ENCODE measurements at places on chromosomes 7 and 10. TPM values are rescaled to one million over a fixed set of nuclear protein-coding genes. Genes with fewer than 3 reads are reported as not detected.

OR2A12 gene
- not detected for total RNA-seq

EGR2 gene
- total RNA-seq: 0.75 TPM

PRR15 gene
- total RNA-seq: not detected

CLIP2 gene
- total RNA-seq: 26.6 TPM

AMZ1 gene
- 12.3 TPM for total RNA-seq

PTN gene
- 8.0 TPM for total RNA-seq

TUBB8 gene
- not detected for total RNA-seq

CLDN4 gene
- 0.32 TPM for total RNA-seq

IFIT1B gene
- total RNA-seq: not detected

ZNF804B gene
- total RNA-seq: not detected

HIBADH gene
- total RNA-seq: 50.6 TPM

AOC1 gene
- total RNA-seq: not detected

AASS gene
- 8.0 TPM for total RNA-seq

BRAT1 gene
- total RNA-seq: 24.1 TPM

GCK gene
- 0.39 TPM for total RNA-seq

ZNF736 gene
- total RNA-seq: 5.4 TPM

OR2A2 gene
- not detected for total RNA-seq

FOXI2 gene
- not detected for total RNA-seq

CNNM1 gene
- 4.4 TPM for total RNA-seq

COL13A1 gene
- 40.2 TPM for total RNA-seq

GHRHR gene
- not detected for total RNA-seq

SP8 gene
- total RNA-seq: not detected

PAX4 gene
- total RNA-seq: not detected

LRGUK gene
- 0.10 TPM for total RNA-seq

SCIN gene
- total RNA-seq: 0.63 TPM

ZP3 gene
- 26.8 TPM for total RNA-seq

HELLS gene
- total RNA-seq: 53.5 TPM

BTRC gene
- 23.8 TPM for total RNA-seq

RTKN2 gene
- 3.5 TPM for total RNA-seq

CPXM2 gene
- total RNA-seq: not detected

TAS2R4 gene
- total RNA-seq: not detected

CTAGE8 gene
- not detected for total RNA-seq

TUBAL3 gene
- not detected for total RNA-seq

IL15RA gene
- 1.00 TPM for total RNA-seq

ELMO1 gene
- total RNA-seq: not detected

PTPRE gene
- total RNA-seq: not detected

C1GALT1 gene
- 43.8 TPM for total RNA-seq

PCGF6 gene
- 8.3 TPM for total RNA-seq

NEBL gene
- total RNA-seq: not detected

ACSM6 gene
- not detected for total RNA-seq

FAM20C gene
- total RNA-seq: 29.8 TPM

SPDYE2B gene
- not detected for total RNA-seq

ACTR3C gene
- total RNA-seq: not detected

HILPDA gene
- total RNA-seq: 6.3 TPM

CDH23 gene
- not detected for total RNA-seq
